Kidney (tissue), 22 donors: ENCODE measurements at places on chromosomes 1 and 21. TPM values are rescaled to one million over a fixed set of nuclear protein-coding genes. Genes with fewer than 3 reads are reported as not detected.

Gene CITED4
- 21.7 TPM for polyA plus RNA-seq

Gene CD34
- polyA plus RNA-seq: 69.4 TPM

Gene S100A8
- polyA plus RNA-seq: 17.5 TPM

Gene TMEM167B
- 24.7 TPM for polyA plus RNA-seq

Gene CACHD1
- polyA plus RNA-seq: 3.9 TPM

Gene LCE2C
- polyA plus RNA-seq: not detected

GRCh38 chr1:30753660-30754123 lies 3.9 kb downstream of the LAPTM5 start:
- no peak for DNase-seq

DNA sequence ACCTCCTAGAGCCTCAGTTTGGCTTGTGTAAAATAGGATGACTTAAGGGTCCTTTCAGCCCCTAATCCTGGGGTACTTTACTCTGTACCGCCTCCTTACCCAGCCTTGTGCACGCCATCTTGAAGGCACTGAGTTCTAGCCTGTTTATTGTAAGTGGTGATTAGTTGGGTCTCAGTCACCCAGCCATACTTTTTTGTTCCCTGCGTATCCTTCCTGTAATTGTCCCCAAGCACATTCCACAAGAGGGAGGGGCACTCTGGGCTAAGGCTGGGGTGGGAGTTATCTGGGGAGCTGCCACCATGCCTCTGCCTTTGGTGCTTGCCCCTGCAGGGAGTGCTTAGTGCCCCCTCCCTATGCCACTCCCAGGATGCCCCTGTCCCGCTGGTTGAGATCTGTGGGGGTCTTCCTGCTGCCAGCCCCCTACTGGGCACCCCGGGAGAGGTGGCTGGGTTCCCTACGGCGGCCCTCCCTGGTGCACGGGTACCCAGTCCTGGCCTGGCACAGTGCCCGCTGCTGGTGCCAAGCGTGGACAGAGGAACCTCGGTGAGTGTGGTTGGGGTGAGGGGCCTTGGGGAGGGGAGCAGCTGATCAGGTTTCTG lies 856 bp downstream of the FDPS start:
- DNase-seq: peak; percentile 71

GRCh38 chr1:40876891-40877290 lies 14.7 kb upstream of the CITED4 start:
- no peak for DNase-seq

- DNase-seq: no peak
Observed at GRCh38 chr1:151908228-151908691, 1.1 kb downstream of the THEM4 start.

GRCh38 chr1:85596947-85597346 lies 16.4 kb downstream of the CCN1 start:
- DNase-seq: no peak

DNA sequence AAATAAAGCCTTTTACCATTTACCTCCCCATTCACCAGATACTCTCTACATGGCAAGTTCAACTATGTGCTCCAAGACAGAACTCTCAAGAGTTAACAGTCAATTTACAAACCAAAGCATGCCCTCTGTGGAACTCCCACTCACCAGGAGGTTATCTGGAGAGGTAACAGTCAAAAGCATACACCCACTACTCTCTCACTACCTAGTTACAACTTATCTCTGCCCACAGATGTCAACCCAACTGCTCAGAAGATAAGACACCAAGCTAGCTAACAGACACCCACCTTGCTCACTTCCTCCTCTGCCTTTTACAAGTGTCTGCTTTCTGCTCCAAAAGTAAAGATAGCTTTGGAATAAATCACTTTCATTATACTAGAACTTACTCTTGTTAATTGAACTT lies 131.0 kb downstream of the TRIM33 start:
- no peak for DNase-seq

- no peak for DNase-seq
Observed at GRCh38 chr1:228879164-228879563, 143.9 kb downstream of the RHOU start.
